ENCODE measurements at places on chromosomes 16 and 17.

- no peak for DNase-seq
Observed at GRCh38 chr16:10752843-10753523, 9.3 kb downstream of the NUBP1 start.

- DNase-seq: no peak
Observed at GRCh38 chr16:52465711-52466267, 81.2 kb downstream of the TOX3 start.

GRCh38 chr16:87966685-87967185 lies 15.5 kb downstream of the BANP start:
- DNase-seq: no peak

GRCh38 chr16:68310774-68311511 lies at the start of the genes PRMT7 and SLC7A6OS:
TSS of gene PRMT7 (plus strand) at chr16:68311019. CDS start at chr16:68315980, 4,961 bp downstream.
TSS of gene SLC7A6OS (minus strand) at chr16:68310946. CDS start at chr16:68310926, 20 bp downstream.
- DNase-seq: peak; percentile 66

DNA sequence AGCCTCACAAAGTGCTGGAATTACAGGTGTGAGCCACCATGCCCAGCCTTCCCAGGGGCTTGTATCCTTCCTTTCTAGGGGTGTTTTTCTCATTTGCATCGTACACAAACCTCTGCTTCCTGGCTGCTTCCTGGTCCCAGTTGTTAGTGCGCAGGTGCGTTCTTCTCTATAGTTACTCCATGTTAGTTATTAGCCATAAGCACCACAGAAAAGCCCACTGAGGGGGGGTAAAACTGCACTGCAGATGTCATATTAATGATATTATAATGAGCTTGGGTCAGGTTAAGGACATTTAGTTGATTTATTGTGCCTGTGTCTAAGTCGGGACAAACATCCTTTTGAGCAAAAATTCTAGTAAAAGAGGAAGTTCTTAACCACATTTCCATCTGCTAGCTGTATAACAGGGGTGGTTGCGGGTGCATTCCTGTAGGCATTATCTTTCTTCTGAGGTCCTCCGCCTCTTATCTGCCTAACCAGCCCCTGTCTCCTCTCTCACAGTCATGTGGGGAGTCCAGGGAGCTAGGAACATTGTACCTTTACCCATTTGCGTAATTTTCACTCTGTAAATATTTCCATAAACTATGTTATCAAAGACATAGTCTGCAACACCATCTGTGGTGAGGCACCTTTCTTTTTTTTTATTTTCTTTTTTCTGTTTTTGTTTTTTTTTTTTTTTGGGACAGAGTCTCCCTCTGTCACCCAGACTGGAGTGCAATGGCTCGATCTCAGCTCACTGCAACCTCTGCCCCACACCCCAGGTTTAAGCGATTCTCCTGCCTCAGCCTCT lies 23.6 kb upstream of the ATF7IP2 start:
- no peak for DNase-seq

- DNase-seq: no peak
Observed at GRCh38 chr16:73031984-73032383, 15.9 kb downstream of the ZFHX3 start.

DNA sequence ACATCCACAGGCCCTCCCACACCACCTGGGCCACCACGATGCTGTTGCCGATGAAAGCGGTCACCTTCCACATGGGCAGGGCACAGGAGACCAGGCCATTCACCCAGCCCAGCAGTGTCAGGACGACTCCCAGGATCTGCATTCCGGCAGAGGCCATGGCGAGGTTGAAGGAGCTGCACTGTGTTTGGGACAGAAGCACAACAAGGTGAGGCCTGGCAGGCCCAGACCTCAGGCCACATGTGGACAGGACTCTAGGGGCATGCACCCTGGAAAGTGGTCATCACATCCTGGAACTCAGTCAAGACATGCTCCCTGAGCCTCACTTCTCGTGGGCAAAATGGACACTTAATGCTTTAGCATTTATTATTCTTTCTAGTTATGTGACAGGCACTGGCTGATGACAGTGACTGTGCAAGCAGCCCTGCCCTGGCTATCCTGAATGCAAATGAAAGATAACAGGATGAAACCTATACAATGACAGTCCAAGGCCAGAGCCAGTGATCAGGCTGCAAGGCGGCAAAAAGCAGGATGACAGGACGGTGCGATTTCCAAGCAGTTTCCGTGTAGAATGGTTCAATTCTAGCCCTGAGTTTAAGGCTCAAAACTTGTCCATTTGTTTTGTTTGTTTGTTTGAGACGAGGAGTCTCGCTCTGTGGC lies 2.0 kb downstream of the CLDN6 start:
- no peak for DNase-seq

GRCh38 chr16:959232-960040 lies 11.3 kb downstream of the LMF1 start:
- DNase-seq: no peak

GRCh38 chr17:78609191-78609641 lies 32.0 kb upstream of the DNAH17 start:
- no peak for DNase-seq

- DNase-seq: no peak
Observed at GRCh38 chr16:9741776-9742175, 440.5 kb downstream of the GRIN2A start.

DNA sequence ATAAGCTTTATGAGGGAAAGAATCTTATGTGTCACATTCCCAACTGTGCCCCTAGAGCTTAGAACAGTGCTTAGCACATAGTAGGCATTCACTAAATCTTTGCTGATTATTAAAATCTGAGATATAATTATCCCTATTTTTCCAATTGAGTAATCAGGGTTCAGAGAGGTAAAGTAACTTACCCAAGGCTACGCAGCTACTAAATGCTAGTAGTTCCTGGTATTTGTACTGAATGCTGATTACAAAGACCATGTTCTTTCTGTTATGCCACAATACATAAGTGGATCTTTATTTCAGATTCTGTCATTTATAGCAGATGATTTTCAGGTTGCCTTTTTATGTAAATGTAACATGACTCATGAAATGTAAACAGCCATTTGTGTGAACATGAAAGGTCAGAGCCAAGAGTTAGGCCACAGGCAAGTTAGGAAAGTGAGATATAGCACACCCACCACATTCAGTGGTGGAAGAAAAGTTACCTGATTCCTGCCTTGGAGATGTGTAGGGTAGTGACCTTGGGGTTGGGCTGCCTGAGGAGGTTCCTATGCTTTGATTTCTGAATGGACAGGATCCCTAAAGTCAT lies 77.2 kb downstream of the FTO start:
- DNase-seq: no peak

GRCh38 chr17:72511242-72511641 lies 390.4 kb downstream of the SOX9 start:
- no peak for DNase-seq

- DNase-seq: no peak
Observed at GRCh38 chr17:72409405-72410002, 288.7 kb downstream of the SOX9 start.

DNA sequence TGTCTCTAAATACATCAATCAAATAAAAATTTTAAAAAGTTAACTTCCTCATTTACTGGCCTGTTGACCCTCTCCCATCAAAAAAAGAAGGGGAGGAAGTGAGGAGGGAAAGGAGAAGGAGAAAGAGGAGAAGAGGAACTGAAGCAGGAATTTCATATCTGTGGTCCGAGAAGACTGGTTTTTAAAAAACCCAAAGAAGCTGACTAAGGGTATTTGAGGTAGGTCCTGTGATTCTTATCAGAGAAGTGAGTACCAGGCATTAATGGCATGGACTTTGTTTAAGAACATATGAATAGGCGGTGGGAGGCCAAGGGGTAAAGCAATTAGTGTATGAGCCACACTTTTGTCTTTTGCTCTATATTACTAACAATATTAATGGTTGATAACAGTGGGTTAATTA lies 2.0 kb downstream of the SLC46A1 start:
- no peak for DNase-seq

DNA sequence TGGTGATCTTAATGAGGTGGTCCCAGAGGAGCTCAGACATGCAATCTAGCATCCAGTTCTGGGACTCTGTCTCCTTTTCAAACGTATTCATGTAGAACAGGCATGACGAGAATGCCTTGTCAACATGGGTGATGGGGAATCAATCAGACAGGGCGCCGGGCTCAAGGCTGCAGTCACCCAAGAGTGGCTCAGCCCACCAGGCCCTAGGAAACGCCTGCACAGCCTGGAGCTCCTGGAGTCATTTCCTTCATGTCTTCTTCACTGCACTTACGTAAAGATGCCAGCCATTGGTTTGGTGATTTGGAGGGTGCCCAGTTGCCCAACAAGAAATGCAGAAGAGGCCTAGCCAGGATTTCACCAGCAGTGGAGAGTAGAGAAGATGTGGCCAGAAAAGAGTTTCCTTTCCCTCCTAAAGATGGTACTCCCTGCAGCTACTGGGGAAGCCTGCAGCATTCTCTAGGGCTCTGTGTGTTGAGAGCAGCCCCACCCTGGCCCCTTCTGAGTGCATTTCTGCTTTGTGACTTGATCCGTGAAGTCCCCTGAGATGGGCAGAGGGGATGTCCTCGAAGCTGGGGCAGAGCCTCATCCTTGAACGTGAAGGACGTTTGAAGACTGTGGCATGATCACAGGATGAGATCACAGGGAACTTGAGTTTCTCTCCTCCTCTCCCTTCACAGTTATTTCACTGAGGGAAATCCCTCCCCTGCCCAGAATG lies 24.0 kb upstream of the STH start:
- DNase-seq: no peak

- no peak for DNase-seq
Observed at GRCh38 chr17:13599864-13600263, 1.9 kb downstream of the HS3ST3A1 start.

- DNase-seq: peak; percentile 4
Observed at GRCh38 chr16:27685807-27686206, 135.9 kb downstream of the KATNIP start.

GRCh38 chr17:81491181-81491581 lies 21.4 kb downstream of the ACTG1 start:
- no peak for DNase-seq

GRCh38 chr17:10210151-10210574 lies 11.8 kb upstream of the GAS7 start:
- DNase-seq: peak; percentile 49

GRCh38 chr17:83004791-83005380 lies 74.5 kb upstream of the METRNL start:
- no peak for DNase-seq

GRCh38 chr17:42708588-42708987 lies 26.3 kb downstream of the CNTNAP1 start:
- DNase-seq: no peak

- DNase-seq: no peak
Observed at GRCh38 chr17:75086496-75087181, 1.1 kb upstream of the SLC16A5 start.

- peak; percentile 4 for DNase-seq
Observed at GRCh38 chr17:28684963-28685362, 23.0 kb downstream of the SUPT6H start.

DNA sequence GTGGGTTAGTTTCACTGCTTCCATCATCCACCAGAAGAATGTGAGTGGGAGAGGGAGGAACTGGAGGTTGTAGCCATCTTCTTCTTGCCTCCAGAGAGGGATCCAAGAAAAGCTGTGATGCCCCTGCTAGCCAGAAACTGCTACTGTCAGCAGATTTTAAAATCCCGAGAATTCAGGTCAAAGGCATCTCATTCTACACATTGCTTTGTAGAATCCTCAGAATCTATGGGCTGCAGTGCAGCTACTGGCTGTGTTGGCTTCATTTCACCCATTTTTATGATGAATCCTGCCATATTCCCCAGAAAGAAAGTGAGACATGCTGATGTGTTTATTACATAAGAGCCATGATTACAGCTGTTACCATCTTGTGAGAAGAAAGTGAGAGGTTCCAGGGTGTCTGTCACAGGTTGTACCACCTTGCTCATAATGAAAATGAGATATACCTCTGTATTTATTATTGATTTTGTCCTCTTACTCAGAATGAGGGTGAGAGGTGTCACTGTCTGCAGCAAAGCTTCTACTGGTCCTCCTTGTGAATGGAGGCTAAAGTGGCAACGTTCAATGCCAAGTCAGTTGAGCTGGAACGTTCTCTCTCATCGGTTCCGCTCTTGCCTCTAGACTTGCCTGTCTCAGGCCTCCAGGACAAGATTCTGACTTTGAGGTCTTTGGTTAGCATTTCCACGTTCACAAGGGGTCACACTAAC lies 50.1 kb upstream of the MYH10 start:
- DNase-seq: no peak
